GM12864 (cell line): ENCODE measurements at places on chromosomes 7 and 10.

GRCh38 chr7:139159900-139160675 is 50.6 kb upstream of the ZC3HAV1 start:
- DNase-seq: no peak

DNA sequence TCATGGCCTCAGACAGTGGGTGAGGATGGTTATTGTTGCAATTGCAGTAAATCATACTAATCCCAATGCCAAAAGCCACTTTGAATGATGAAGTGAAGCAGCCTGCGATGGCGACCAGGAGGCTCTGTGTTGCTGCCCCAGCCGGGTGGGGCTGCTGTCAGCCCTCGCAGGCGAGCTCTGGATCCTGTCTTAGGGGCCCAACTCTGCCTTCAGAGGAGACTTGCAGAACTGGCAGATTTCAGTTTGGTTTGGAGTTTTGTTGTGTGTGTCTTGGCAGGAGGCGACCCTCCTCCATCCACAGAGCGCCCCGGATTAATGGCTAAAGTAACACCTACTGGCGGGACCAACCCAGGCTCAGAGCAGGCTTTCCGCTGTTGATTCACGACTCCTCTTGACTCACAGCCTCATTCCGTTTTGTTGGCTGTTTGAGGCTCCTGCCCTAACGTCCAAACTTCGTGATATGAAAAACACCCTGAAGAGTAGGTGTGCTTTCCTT is 67.9 kb upstream of the BMPER start:
- no peak for DNase-seq

- DNase-seq: no peak
These were observed 20.9 kb downstream of the PARP12 start for GRCh38 chr7:140041659-140042385.

- DNase-seq: no peak
These were observed 19.2 kb downstream of the LHPP start for GRCh38 chr10:124480860-124481259.

- DNase-seq: no peak
These were observed 187.8 kb downstream of the FAM107B start for GRCh38 chr10:14586901-14587300.

GRCh38 chr7:45955286-45955685 is 34.2 kb upstream of the IGFBP3 start:
- DNase-seq: no peak

GRCh38 chr7:95558864-95559263 is 37.5 kb downstream of the PDK4 start:
- DNase-seq: no peak

- no peak for DNase-seq
These were observed at the start of gene PDGFA for GRCh38 chr7:519484-520390. PDGFA (minus strand) TSS chr7:519846; CDS start chr7:519001, 845 bp downstream.

- no peak for DNase-seq
These were observed 238.5 kb downstream of the CACNB2 start for GRCh38 chr10:18378766-18379165.

GRCh38 chr10:23581906-23582450 is 143.1 kb downstream of the OTUD1 start:
- no peak for DNase-seq

DNA sequence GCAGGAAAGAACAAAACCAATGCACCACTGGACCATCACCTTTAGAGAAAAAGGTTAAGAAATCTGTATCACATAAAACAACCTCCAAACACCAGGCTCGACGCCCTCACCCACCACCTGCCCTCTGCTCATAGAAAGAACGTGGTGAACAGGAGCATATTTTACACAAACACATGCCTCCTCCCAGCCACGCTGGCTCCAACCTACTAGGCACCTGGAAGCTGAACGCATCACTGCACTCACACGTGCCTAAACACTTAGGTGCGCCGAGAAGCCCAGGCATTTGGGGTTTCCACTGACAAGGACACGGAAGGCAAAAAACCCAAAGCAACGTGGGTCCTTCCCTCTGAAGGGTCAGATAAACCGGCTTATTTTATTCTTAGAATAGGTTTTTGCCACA is 56.0 kb downstream of the PTPRN2 start:
- DNase-seq: no peak

DNA sequence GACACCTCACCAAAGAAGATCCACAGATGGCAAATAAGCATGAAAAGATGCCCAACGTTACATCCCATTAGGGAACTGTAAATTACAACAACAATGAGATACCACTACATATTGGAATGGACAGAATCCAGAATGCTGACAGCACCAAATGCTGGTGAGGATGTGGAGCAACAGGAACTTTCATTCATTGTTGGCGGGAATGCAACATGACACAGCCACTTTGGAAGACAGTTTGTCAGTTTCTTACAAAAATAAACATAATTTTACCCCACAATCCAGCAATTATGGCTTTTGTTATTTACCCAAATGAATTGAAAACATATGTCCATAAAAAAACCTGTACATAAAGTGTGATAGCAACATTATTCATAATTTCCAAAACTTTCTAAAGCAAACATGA is 176.8 kb downstream of the C7orf25 start:
- DNase-seq: no peak

GRCh38 chr7:13989126-13989948 is at the start of gene ETV1:
ETV1 (minus strand) TSS chr7:13989666; CDS start chr7:13989052, 614 bp downstream.
- no peak for DNase-seq

GRCh38 chr10:24897326-24897926 is 55.0 kb downstream of the PRTFDC1 start:
- no peak for DNase-seq
